Kidney epithelial cell (primary cell): ENCODE measurements at places on chromosomes 2 and 18. TPM values are rescaled to one million over a fixed set of nuclear protein-coding genes. Genes with fewer than 3 reads are reported as not detected.

CREG2 gene
- 0.07 and 0.17 TPM in 2 replicates for total RNA-seq

DNA sequence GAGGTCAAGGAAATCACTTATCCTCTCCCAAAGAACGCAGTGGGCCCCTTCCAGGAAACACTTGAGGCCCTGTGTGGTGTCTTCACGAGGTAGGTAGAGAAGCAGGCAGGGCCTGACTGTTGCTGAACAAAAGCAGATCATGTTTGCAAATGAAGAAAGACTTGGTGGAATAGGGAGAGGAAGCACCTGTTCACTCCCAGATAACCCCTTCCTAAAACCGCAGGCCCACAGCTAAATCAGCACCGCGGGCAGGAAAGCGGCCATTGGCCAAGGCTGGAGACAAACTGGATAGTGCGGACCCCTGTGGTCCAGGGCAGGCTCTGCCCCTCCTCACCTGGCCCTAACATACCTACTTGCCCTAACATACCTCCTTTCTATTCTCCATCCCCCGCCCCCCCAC, 64.9 kb upstream of the KLHL29 start:
- no peak for DNase-seq

- no peak for DNase-seq
These were observed 4.9 kb downstream of the PXDN start for GRCh38 chr2:1739322-1739957.

MYO5B gene
- 114 and 118 TPM in 2 replicates for total RNA-seq

DNA sequence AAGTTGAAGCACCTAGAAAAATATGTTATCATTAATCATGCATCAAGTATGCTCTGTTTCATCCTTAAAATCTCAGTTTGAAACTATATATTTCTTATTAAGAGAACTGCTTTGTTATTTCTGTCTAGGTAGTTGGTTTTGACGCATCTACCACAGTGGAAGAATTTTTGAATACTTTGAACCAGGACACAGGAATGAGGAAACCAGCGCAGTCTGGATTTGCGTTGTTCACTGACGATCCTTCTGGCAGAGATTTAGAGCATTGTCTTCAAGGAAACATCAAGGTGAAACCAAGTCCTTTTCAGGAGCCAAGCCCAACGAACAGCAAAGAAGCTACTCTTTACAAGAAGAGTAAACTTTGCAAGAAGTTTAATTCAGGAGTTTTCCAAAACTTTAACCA, 30.1 kb upstream of the DYNC2LI1 start:
- no peak for DNase-seq

- DNase-seq: no peak
These were observed 60.4 kb downstream of the FN1 start for GRCh38 chr2:215375467-215375830.

OTOS gene
- not detected in 2 replicates for total RNA-seq

GRCh38 chr2:224257156-224257555, 144.8 kb downstream of the FAM124B start:
- DNase-seq: no peak

HMSD gene
- total RNA-seq: not detected in 2 replicates

GRCh38 chr2:214676421-214677089, 132.9 kb downstream of the BARD1 start:
- no peak for DNase-seq

TGFBRAP1 gene
- 19.6 and 24.1 TPM in 2 replicates for total RNA-seq

GRCh38 chr2:30104307-30104706, 42.5 kb upstream of the YPEL5 start:
- DNase-seq: no peak
